Stimulated activated CD8-positive, alpha-beta memory T cell treated with anti-CD3 and anti-CD28 coated beads, Interleukin-4, amount 100 ng/mL, for 1 hour (primary cell): ENCODE measurements at places on chromosomes 2 and 18.

- no peak for DNase-seq
These were observed 109.4 kb downstream of the PARD3B start for GRCh38 chr2:204654669-204655068.

DNA sequence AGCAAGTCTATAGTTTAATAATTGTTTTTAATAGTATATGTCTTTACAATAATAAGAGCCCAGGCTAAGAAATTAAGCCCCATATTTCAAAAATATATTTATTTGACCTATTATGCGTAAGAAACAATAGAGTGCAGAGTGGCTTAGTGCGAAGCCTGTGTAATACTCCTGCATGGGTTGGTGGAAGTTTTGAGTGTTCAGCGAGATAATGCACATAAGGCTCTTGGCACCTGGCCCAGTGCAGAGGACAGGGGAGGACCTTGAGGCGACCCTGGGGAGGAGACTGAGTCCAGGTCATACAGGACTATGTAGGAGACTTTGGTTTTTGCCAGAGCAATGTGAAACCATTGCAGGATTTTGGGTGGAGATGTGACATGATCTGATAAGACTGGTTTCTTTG is 132.4 kb upstream of the ST6GAL2 start:
- DNase-seq = no peak

GRCh38 chr2:150595803-150596470 is 108.5 kb upstream of the RND3 start:
- DNase-seq = no peak

GRCh38 chr2:150619607-150620330 is 132.3 kb upstream of the RND3 start:
- no peak for DNase-seq

GRCh38 chr2:23563673-23564614 is 179.0 kb downstream of the KLHL29 start:
- DNase-seq = no peak

- no peak for DNase-seq
These were observed 33.9 kb upstream of the CSRNP3 start for GRCh38 chr2:165435611-165436010.

DNA sequence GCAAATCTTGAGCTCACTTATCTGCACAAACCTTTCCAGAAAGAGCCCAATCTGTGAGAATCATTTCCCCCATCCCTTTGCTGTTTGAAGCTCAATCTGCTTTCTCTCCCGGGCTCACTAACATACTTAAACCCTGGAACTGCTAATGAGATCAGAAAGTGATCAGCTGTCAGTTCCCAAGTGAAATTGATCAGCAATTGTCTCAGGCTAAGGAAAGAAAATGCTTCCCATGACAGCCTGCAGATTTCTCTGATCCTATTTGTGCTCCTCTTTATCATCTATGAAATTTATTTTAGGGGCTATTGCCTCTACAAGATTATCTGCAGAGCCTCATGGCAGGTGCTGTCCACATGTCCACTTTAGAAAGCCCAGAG is 239.0 kb upstream of the CXCR4 start:
- DNase-seq = no peak

- no peak for DNase-seq
These were observed 27.3 kb downstream of the LAMA3 start for GRCh38 chr18:23716516-23716915.

- no peak for DNase-seq
These were observed 170.2 kb downstream of the CCDC178 start for GRCh38 chr18:33270297-33270696.

- DNase-seq = no peak
These were observed at the start of gene CNRIP1 for GRCh38 chr2:68319398-68320117. TSS of gene CNRIP1 (minus strand) at chr2:68319949. CDS start at chr2:68319400, 549 bp downstream.

DNA sequence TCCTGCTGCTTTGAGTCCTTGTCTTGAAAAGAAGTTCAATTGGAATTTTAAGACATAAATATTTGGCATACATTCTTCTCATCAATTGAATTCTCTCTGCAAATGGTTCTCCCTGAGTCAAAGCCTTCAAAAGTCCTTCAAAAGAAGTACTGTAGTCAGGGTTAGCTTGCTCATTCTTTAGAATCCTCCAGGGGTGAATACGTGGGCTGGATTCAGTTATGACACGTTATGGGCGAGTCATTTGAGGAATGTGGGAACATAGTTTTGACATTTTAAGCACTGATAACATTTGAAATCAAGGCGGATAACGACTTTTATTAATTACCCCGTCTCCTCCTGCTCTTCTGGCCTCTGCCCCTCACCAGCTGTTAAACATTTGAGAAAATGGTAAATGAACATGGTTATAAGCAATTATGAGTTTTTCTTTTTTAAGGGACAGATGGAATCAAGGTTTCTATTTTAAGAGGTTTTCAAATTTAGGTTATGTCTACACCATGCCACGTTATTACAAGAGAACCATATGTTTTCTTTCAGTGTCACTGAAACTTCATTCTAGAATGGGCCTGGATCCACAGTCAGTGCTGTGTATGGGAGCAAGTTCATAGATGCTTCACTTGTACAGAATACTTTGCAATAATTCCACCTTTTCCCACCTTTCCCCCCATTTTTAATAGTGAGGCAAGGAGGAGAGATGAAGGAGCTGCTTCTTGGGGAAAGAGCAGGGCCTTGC is 273.1 kb downstream of the TSN start:
- DNase-seq = no peak

GRCh38 chr18:56097621-56098020 is 509.6 kb upstream of the TCF4 start:
- no peak for DNase-seq

GRCh38 chr2:3482363-3482821 is 36.9 kb downstream of the ADI1 start:
- DNase-seq = no peak

- no peak for DNase-seq
These were observed 891 bp upstream of the FTCDNL1 start for GRCh38 chr2:199851883-199852282.

DNA sequence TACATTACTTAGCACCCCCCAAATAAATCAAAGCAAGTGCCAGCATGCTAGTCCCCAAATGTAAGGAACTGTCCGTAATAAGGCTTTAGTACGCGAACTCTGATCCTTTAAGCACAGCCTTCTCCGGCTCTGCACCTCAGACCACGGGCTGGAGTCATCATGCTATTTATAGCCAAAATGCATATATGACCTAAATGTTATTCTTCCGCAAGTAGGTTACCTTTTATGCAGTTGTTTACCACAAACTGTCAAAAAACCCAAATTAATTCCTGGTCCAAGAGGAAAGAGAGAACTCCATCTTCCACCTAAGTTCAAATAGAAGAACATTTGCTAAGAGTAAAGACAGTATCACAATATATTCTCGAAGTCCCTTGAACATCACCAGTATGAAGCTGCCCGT is 42.7 kb downstream of the ZNF516 start:
- no peak for DNase-seq
